Erythroblast (primary cell): ENCODE measurements at places on chromosomes 1 and 21.

GRCh38 chr1:15046487-15047165, 106.9 kb upstream of the TMEM51 start:
- DNase-seq: peak; percentile 52

DNA sequence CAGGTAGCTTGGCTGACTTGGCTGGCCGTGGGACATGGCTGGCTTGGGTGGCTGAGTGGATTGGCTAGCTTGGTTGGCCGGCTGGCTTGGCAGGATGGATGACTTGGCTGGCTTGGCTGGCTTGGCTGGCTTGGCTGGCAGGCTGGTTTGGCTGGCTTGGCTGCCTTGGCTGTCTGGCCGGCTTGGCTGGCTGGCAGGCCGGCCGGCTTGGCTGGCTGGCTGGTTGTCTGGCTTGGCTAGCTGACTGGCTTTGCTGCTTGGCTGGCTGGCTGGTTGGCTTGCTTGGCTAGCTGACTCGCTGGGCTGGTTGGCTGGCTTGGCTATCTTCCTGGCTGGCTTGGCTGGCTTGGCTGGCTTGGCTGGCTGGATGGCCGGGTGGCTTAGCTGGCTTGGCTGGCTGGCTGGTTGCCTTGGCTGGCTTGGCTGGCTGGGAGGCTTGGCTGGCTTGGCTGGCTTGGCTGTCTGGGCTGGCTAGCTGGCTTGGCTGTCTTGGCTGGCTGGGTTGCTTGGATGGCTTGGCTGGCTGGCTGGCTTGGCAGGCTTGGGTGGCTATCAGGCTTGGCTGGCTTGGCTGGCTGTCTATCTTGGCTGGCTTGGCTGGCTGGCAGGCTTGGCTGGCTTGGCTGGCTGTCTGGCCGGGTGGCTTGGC, 129.7 kb upstream of the FAM72C start:
- no peak for DNase-seq

DNA sequence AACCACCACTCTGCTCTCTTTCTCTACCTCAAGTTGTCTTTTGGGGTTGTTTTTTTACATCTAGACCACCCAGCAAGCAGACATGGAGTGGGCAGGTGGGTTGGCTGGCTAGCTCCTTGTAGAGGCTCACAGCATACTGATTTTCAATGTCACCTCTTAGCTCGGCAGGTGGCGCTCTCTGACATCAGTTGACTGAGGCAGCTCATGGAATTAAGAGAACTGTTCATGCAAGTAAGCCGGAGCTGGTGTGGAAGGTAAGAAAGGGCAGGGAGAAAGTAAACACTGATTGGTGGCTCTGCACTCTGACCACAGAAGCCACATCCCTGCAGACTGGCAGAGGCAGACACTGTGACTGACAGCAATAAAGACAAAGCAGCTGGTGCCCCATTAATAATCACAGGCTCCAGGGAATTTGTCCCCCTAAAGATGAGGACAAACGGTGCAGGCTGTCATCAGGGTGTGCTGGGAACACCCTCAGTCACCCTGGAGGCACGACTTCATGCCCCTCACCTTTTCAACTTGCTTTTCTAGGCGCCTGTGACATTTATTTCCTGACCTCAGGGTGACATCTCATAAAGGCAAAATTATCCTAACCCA, 226.8 kb downstream of the LMX1A start:
- DNase-seq: peak; percentile 54

DNA sequence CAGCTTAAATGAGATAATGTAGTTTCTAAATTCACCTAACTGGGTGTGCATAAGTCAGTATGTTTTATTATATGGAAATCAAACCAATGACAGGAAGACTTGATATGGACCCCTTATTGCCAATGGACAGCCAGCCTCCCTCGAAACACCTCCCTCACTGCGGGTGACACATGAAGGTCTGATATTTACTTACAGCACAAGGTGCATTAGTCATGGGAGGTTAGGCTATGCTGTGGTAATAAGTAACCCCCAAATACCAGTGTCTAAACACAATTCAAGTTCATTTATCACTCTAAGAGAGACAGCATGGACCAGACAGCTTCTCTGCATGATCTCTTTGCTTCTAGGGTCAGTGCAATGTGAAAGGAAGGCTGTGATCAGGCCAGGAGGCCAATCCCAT, 126.0 kb upstream of the KCNJ6 start:
- no peak for DNase-seq

- DNase-seq: no peak
These were observed 31.1 kb downstream of the CD55 start for GRCh38 chr1:207352554-207352953.

- DNase-seq: no peak
These were observed 551.1 kb downstream of the PLPP3 start for GRCh38 chr1:56028244-56028643.

- DNase-seq: peak; percentile 16
These were observed 43.9 kb upstream of the LYST start for GRCh38 chr1:235910357-235911299.

- no peak for DNase-seq
These were observed 53.3 kb upstream of the ITPKB start for GRCh38 chr1:226792368-226792767.

GRCh38 chr1:228045871-228046270, 36.6 kb upstream of the ARF1 start:
- no peak for DNase-seq

GRCh38 chr1:16226490-16227179, 10.3 kb downstream of the CPLANE2 start:
- peak; percentile 85 for DNase-seq

- DNase-seq: no peak
These were observed 83.2 kb downstream of the BCAR3 start for GRCh38 chr1:93598396-93598795.

DNA sequence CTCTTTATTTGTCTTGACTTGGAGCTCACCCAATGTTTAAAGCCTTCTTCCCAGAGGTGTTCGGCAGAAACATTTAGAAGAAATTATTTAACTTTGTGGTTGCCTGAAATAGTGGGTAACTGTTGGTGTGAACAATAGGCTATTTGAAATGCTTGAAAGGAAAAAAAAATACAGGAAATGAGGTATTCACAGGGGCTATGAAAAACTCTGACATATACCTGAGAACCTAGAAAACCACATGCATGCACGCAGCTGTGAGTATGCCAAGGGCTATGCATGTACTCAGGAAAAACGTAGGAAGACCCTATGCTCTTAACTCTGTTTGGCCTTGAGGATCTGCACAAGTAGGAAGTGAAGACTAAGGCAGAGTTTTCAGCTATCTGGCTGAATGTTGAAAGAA, 16.4 kb upstream of the RNF186 start:
- DNase-seq: no peak

GRCh38 chr1:54378157-54378873, 27.9 kb downstream of the SSBP3 start:
- DNase-seq: peak; percentile 30
